ENCODE measurements at places on chromosomes 2 and 18. TPM values are rescaled to one million over a fixed set of nuclear protein-coding genes. Genes with fewer than 3 reads are reported as not detected.

ARHGEF4 gene
- 10.2 TPM for total RNA-seq

CELF4 gene
- not detected for total RNA-seq

STARD6 gene
- not detected for total RNA-seq

TAF4B gene
- 17.4 TPM for total RNA-seq

STON1 gene
- 2.8 TPM for total RNA-seq

TEX44 gene
- not detected for total RNA-seq
